T-helper 1 cell (primary cell): ENCODE measurements at places on chromosomes 6 and 20.

DNA sequence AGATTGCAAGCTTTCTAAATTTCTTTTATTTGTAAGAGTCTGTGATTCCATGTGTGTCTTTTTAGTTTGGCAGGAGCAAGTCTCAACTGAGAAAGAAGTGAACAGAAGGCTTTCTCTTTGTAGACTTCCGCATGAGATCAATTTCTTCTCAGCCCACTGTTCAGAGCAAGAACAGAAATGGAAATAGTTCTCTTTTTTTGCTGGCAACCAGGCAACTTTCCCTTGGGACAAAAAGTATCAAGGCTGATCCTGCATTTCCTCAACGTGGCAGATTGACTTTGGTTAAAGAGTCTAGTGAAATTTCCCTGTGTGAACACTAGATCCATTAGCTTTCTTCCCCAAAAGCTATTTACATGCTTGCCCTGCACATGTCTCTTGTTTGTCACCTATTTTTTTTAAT is 46.8 kb upstream of the JAG1 start:
- no peak for DNase-seq

DNA sequence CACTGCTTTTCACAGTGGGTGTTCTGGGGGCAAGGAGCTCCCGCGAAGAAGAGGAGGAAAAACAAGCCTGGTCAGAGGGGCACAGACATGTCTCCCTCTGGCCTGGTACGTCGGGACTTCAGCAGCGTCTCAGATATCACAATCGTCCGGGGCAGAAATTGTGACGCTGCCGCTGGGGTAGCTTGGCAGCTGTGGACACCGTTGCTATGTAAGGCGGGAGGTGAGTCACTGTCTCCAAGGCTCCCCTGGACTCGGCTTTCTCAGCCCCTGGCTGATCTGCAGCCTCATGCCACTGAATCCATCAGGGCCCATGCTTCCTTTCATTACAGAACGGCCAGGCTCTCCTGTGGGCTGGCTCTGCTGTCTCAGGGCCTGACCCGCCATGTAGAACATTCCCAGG is 98.7 kb downstream of the SULF2 start:
- no peak for DNase-seq

GRCh38 chr20:434221-434620 is 26.1 kb downstream of the RBCK1 start:
- DNase-seq = no peak

GRCh38 chr20:51871943-51872342 is 69.6 kb upstream of the SALL4 start:
- no peak for DNase-seq

DNA sequence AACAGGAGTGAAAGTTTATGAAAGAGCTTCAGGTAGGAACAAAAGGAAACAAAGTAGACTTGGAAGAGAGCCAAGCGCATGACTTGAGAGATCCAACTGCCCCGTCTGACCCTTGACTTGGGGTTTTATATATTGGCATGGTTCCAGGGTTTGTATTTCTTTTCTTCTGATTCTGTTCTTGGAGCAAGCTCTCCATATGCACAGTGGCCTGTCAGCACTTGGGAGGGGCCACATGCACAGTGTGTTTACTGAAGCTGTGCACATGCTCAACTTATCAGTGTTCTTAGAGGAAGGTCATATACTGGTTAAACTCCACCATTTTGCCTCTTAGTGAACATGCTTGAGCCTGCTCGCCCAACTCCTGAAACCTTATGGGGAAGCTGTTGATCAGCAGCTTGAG is 953.7 kb downstream of the TFAP2A start:
- DNase-seq = no peak

DNA sequence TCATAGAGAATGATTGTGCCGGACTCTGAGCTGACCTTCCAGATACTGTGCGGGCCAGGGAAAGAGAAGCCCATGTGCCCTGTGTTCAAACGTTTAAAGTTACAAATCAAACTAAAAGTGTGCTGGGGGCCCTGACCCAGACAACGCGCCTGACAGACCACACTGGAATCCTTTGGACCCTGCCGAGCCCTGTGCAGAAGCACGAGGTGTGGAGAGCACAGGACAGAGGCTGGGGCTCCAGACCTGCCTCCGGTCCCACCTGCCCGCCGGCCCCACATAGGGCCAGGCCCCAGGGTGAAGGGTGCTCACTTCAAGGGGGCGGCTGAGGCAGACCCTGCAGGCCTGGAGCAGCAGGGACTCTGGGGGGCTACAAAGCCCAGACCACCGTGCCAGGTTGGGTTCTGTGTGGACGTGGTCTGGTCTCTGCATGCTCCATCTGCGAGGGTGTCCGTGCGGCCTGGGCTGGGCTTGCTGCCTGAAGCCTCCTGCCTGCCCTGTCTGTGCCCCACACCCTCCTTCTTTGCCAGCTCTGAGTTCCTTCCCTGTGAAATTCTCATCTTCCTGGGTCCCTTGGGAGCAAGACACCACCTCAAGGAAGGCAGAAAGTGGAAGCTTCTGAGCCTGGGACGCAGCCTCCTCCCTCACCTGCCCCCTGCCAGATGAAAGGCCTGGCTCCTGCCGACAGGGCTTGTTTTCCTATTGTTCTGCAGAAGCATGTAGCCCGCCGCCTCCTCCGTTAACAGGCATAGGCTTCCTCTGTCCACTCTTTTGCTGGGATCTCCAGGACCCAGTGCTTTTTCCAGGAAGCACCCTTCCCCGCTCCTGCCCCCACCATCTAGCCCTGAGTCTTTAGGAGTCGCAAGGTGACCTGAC is 186.2 kb downstream of the ERMARD start:
- DNase-seq = no peak

DNA sequence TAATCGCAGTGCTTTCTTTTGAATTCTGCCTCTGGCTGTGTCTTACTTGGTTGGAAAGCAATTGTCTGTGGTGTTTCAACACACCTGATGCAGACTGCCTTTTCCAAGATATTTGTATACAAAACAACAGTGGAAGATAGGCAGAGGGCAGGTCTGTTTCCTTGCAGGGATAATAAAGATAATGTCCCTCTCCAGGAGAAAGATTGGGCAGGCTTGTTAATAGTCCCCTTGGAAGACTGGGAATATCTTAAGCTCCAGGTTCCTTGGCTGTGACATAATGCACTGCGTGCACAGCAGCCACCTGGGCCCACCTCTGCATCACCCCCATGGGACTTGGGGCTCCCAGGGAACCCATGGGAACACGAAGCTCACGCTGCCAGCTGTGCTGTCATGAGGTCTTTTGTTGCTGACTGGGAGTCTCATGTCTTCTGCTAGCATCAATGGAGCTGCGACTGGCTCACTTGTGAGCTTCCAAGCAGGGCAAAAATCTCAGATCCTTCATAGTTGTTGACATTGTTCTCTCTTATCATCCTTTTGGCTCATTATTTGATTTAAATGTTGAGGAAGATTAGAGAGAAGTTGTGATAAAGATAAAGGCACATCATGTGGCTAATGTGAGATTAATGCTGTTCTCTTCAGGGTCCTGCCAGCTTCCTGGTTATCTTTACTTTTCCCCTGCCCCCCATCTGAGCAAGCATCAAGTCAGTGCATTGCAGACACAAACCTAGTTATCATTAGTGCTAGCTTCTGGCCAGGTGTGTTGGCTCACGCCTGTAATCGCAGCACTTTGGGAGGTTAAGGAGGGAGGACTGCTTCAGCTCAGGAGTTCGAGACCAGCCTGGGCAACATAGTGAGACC is 107.1 kb upstream of the ASF1A start:
- no peak for DNase-seq

DNA sequence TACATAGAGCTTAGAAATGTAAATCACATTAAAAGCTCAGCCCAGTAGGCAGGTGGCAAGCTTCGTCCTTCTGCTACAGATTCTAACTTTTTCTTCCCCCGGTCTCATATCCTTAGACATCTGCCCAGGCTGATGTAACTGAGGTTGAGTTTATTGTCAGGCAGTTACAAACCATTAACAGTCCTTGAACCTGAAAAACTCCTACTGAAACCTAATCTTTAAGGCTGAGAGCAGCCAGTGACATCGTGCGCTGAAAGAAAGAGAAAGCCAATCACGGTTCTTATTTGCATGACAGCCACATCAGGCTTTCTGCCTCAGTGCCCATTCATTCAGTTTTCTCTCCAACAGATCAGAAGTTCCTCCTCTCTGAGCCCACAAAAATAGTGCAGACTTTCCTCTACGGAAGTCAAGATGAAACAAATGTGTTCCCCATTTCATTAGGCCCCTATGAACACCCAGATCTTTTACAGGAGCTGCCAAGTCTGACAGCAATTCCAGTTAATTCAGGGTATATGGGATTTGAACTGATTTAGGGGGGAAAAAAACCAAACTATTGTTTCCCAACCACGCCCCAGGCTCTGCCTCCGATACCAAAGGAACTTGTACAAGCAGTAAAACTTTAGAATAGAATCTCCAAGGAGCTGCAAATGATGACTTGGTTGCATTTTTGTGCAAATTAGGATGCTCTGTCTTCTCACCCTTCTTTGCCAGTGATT is at the start of gene NHSL1:
TSS of gene NHSL1 (minus strand) at position 192 of the 716 bp plus-strand sequence. CDS start 204 bp downstream, outside the sequence.
- no peak for DNase-seq

DNA sequence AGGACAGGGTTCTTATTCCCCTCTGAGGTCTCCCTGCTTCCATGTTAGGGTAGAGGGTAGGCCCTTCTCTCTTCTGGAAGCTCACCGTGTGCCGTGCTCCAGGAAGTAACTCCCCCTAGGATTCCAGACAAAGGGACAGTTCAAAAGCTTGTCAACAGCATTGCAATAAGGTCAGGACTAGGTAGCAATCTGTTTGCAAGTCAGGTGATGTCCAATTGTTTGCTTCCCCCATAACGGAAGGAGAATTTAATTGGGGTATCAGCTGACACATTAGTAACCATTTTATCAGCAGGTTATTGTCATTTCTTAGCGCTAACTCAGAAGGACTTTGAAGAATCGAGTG is 41.9 kb downstream of the SYNJ2 start:
- DNase-seq = no peak

DNA sequence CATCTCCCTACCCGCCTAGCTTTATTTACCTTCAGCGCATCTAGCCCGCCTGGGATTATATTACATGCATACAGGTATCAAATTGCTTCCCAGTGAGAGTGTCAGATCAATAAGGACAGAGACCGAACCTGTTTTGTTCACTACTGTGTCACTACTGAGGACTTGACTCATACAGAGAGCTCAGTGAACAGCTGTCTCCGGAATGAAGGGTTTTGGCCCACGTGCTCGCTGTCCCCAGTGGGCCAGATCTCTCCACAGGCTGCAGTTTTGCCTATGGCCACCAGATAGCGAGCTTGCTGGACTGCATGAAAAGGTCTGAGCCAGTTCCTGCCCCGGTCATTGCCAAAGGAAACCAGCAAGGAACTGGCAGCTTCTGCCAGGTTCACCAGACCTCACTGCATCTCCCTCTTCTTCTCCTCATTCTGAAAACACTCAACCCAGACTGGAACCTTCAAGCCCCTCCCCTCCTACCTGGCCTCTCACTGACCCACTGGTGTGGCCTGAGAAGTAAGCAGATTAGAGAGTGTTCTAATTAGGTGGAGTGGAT is 150.8 kb downstream of the ZMYND8 start:
- DNase-seq = no peak

GRCh38 chr20:5181492-5181891 is 54.7 kb downstream of the CDS2 start:
- no peak for DNase-seq

DNA sequence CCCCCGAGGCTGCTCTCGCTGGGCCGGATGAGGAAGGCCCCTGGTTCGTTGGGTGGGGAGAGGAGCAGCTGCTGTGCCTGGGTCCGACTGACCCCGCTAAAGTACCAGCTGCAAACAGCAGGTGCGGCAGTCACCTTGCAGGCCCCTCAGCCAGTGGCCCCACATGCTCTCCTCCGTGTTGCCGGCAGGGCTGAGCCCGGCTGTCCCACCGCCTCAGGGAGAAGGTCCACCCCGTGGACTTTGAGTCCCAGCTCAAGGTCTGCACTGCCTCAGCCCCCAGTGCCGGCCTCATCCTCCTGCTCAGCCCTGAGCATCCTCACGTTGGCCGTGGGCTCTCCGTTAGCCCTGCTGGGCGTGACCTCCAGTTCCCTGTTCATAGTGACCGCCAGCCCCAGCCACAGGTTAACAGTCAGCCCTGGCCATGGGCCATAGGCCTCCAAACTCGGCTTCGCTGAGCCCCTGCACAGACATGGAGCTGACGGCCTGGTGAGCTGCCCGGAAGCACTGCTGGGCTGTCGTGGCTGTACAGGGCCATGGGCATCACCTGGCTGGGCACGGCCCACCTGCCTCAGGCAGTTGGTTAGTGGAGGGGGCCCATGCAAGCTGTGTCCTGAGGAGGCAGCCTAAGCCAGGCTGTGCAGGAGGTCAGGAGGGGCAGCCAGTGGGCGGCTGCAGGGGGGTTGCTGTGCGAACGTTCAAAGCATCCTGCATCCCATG is 3.1 kb downstream of the SRMS start:
- DNase-seq = no peak

- no peak for DNase-seq
These were observed 15.2 kb downstream of the CDH22 start for GRCh38 chr20:46293084-46293483.

GRCh38 chr6:141488488-141488887 is 644.2 kb upstream of the GJE1 start:
- no peak for DNase-seq

- no peak for DNase-seq
These were observed 139.9 kb downstream of the KCNQ5 start for GRCh38 chr6:72761761-72762160.

DNA sequence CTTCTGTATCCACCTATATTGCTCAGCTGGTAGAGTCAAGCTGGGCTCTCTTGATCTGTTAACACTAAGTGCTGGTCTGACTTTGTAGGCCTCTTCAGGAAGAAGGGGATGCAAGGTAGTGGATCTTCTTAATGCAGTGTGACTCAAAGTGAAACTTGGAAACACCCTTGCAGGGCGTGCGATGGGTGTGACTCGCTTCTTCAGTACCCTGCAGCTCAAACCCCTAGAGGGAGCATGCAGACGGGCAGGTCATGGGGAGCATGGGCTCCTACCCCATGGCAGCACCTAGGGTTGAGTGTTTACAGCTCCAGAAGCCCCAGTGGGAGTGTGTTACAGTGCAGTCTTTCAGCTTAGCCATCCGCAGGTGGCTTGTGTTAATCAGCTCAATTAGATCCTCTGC is 757 bp upstream of the SAMD3 start:
- peak; percentile 40 for DNase-seq

GRCh38 chr20:32329817-32330554 is 28.1 kb upstream of the ASXL1 start:
- no peak for DNase-seq

- DNase-seq = no peak
These were observed 119.2 kb upstream of the TMEM170B start for GRCh38 chr6:11418290-11418905.

DNA sequence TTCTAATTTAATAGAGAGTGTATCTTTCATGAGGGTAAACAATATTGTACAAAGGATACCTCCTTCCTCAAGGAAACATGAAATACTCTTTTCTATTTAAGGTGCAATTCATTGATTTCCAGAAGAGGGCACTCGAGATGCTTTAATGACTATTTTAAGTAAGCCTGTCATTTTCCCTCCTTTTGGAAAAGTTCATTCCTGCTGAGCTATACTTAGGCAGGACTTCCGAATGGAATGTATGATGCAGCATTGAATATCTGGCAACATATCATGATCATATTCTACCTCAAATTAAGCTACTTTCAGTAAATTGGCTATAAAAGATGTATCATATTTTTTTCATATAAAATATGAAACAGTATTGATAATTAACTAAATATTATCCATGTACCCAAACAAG is 5.0 kb downstream of the DST start:
- peak; percentile 8 for DNase-seq

- no peak for DNase-seq
These were observed 5.1 kb downstream of the PRRT1 start for GRCh38 chr6:32146687-32147086.
